ENCODE measurements at places on chromosomes 5 and 9. TPM values are rescaled to one million over a fixed set of nuclear protein-coding genes. Genes with fewer than 3 reads are reported as not detected.

Gene CD14
- 0.96 TPM for total RNA-seq

Gene LHX3
- total RNA-seq = not detected

Gene RAB14
- total RNA-seq = 34.5 TPM

Gene IL13
- total RNA-seq = not detected

Gene MAP3K1
- total RNA-seq = 14.2 TPM

Gene DEPDC1B
- 28.5 TPM for total RNA-seq

Gene PCDHGA5
- total RNA-seq = 1.8 TPM

Gene EIF4EBP3
- not detected for total RNA-seq

Gene SLC22A4
- total RNA-seq = 6.7 TPM

Gene APBB3
- 5.0 TPM for total RNA-seq

Gene PRRC1
- 52.3 TPM for total RNA-seq

Gene FAM221B
- total RNA-seq = not detected

Gene PCDHGA10
- 0.78 TPM for total RNA-seq

GRCh38 chr5:62690421-62690820 is 111.8 kb downstream of the LRRC70 start:
- no peak for DNase-seq

DNA sequence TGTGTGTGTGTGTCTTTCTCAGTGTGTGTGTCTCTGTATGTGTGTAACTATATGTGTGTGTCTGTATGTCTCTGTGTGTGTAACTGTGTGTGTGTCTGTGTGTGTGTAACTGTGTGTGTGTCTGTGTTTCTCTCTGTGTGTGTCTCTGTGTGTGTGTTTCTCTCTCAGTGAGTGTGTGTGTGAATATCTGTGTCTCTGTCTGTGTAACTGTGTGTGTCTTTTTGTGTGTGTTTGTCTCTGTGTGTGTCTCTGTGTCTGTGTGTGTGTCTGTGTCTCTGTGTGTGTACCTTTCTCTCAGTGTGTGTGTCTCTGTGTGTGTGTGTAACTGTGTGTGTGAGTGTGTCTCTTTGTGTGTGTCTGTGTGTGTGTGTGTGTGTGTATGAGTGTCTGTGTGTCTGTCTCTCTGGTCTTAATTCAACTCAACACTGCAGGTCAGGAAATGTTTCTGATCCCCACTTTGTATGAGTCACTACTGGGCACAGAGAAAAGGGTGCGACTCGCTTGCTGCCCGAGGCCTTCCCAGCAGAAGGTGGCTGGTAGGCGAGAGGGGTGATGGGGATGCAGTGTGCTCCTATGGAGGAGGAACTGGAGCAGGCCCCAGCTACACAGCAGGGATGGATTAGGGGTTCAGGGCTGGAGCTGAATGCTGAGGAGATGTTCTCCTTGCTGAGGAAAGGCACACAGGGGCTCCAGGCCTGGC is 52.1 kb downstream of the NSG2 start:
- peak; percentile 74 for DNase-seq

GRCh38 chr5:39249564-39250274 is 30.4 kb upstream of the FYB1 start:
- DNase-seq = no peak

DNA sequence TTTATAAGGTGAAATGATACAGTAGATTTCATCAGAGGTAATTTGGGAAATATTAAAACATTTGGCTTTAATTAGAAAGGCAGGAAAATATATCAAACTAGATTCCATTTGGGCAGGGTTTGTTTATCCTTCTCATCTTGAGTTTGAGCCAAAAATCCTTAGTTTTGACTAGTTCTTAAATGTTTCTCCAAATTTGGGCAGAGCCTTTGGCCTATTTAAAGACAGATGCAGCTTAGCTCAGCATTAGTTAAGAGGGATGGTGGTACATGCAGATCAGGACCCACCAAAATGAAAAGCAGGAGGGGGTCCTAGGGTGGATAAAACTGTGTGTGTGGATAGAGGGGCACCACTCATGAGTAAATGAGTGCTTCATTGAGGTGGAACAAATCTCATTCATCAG is 20.3 kb upstream of the ARRDC3 start:
- no peak for DNase-seq

DNA sequence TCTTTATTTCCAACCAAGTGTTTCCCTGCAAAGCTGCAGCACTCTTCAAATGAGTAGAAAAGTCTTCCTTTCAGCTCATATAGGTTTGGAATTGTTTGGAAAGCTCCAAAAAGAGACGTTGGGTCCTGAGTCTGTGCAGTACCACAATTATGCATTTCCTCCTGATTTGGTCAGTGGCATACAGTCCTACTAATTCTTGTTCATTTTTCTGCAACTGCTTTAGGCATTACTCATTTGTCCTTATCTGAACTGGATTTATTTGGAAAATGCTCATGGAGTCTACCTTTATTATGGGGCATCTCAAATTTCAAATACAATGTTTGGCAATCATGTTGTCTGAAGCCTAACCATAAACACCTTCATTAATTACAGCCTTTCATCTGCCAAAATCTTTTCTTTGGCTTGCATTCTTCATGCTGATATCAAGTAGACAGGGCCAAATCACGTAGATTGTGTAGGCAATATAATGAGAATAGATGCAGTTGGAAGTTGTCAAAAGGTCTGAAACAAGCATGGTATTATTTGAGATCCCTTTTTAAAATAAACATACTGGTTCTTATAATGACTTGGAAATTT is 232.8 kb downstream of the TLE1 start:
- peak; percentile 72 for DNase-seq

- no peak for DNase-seq
These were observed 5.2 kb downstream of the GFI1B start for GRCh38 chr9:132983491-132984201.

GRCh38 chr9:97866848-97867247 is 13.8 kb downstream of the FOXE1 start:
- no peak for DNase-seq

DNA sequence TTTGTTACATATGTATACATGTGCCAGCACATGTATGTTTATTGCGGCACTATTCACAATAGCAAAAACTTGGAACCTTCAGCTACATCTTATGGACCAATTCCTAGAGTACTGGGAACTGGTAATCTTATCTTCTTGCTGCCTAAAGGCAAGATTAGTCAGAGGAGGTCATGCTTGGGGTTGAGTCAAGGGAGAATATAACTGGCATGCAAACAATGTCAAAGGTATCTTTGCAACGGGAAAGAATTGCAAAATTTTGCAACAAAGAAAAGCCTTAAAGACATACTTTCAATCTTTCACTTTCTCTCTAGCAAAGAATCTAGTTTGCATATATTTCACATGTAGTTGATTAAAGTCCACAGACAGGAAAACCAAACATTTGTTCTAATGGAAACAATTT is 145.2 kb downstream of the EDIL3 start:
- peak; percentile 84 for DNase-seq

GRCh38 chr5:113760486-113760885 is 247.0 kb downstream of the YTHDC2 start:
- no peak for DNase-seq

GRCh38 chr5:110401881-110402280 is 324.6 kb downstream of the TMEM232 start:
- DNase-seq = no peak

GRCh38 chr9:125343518-125344275 is 82.1 kb downstream of the GAPVD1 start:
- DNase-seq = no peak

- DNase-seq = no peak
These were observed 193.4 kb upstream of the NUDT12 start for GRCh38 chr5:103755974-103756373.

DNA sequence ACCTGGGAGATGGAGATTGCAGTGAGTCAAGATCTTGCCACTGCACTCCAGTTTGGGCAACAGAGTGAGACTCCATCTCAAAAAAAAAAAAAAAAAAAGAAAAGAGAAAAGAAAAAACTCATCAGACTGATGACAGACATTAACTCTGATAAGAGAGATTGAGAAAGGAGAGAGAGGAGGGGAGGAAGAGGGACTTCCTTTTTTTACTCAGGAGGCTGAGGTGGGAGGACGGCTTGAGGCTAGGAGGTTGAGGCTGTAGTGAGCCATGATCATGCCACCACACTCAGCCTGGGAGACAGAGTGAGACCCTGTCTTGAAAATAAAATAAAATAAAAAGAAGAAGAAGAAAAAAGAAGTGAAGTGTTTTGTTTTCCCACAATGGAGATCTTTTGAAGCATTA is 9.7 kb upstream of the MSMP start:
- DNase-seq = no peak

- peak; percentile 21 for DNase-seq
These were observed 909 bp downstream of the NDFIP1 start for GRCh38 chr5:142109331-142110045.

DNA sequence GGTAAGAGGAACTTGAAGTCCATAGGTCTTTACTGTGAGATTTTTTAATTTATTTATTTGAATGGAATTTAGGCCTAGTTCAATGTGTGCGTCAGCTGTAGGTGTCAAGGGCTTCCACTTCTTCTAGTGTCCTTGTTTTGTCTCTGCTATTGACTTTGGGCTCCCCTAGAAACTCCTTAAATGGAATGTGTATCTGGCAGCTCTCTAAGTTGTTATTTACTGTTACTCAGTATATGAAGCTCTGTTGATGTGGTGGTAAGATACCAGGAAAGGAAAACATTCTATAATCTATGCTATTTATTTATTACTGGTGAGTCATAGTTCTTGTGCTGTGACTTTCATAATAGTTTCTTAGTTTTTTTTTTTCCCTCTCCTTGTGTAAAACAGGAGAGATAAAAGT is 97.1 kb downstream of the GABRA1 start:
- DNase-seq = no peak

DNA sequence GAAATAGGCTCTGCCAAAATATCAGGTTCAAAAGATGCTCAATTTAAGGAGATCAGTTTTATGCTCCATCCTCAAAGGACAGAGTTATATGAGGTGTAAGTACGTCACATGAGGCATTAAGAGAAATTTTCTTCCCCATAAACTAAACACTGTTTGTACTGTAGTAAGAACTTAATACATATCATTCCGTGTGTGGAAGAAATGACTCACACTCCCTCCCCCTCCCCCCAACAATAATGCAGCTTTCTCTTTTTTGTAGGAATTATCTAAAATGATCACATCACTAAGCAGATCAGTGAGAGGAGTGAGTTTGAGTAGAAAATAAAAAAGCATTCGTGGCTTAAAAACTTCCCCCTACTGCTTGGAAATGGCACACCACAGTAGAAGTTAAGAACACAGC is 2.2 kb downstream of the CDH12 start:
- DNase-seq = no peak

GRCh38 chr5:140258016-140258415 is 44.9 kb downstream of the PFDN1 start:
- DNase-seq = peak; percentile 45

GRCh38 chr5:96869372-96869641 is 7.0 kb upstream of the ERAP2 start:
- DNase-seq = no peak

GRCh38 chr5:32711362-32711680 is 200 bp downstream of the NPR3 start:
- no peak for DNase-seq

- DNase-seq = no peak
These were observed 60.1 kb upstream of the STK32A start for GRCh38 chr5:147174671-147175265.

DNA sequence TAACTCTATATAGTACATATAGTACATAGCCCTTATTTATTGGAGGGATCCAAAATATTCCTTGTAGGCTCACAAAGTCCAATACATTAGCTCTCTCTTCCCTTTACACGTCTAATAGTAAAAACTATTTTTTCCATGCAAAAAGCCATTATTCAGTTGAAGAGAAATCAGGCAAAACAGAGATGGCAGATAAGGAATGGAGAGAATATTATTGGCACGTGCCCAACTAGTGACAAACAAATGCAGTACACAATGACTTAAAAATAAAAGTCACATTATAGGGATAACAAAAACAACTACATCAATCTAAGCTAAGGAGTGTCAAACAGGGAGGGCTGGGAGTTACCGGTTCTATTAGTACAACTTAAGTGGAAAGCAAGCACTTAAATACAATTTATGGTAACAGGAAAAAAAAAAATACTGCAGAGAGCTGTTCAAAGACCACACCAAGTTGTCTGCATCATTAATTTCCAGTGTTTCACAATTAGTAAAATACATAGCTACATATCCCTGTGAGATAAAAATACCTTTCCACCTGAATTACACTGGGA is 4.1 kb upstream of the SCAI start:
- DNase-seq = no peak

- DNase-seq = no peak
These were observed 101.0 kb downstream of the ADRB2 start for GRCh38 chr5:148927307-148927946.

GRCh38 chr5:154078272-154078671 is 39.5 kb downstream of the MFAP3 start:
- DNase-seq = peak; percentile 49

DNA sequence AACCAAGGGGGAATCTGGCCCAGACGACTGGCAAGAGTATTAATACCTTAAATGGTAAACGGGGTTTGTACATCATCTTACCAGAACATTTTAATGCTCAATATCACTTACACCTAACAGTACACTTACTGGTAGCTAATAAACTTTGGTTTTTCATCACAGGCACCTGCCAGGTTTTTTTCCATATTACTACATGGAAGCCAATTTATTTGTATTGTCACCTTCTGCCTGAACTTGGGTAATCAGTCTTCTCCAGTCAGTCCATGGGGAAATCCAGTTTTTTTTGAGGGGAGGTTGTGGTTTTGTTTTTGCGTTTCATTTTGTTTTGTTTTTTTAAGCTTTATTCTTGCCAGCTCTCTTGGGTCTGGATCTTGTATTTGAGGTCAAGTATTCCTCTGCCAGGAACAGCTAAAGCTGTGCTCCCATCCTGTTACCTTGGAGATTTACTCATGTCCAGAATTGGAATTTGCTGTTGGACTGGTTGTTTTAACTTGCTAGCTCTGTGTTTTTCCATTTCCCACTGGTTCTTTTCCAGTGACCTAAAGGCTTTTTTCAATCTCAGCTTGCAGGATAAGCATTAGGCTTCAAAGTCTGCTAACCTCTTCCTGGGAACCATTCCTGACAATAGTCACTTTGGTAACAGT is 11.1 kb upstream of the NADK2 start:
- DNase-seq = peak; percentile 74

- DNase-seq = peak; percentile 40
These were observed 767.7 kb downstream of the DTWD2 start for GRCh38 chr5:118220556-118221195.

GRCh38 chr9:114169029-114169951 is 14.0 kb downstream of the COL27A1 start:
- no peak for DNase-seq

- peak; percentile 89 for DNase-seq
These were observed 176.7 kb upstream of the S1PR3 start for GRCh38 chr9:88814577-88814976.

- no peak for DNase-seq
These were observed 14.1 kb upstream of the TOR2A start for GRCh38 chr9:127749090-127749787.

GRCh38 chr9:82920154-82920553 is 142.8 kb downstream of the RASEF start:
- no peak for DNase-seq

DNA sequence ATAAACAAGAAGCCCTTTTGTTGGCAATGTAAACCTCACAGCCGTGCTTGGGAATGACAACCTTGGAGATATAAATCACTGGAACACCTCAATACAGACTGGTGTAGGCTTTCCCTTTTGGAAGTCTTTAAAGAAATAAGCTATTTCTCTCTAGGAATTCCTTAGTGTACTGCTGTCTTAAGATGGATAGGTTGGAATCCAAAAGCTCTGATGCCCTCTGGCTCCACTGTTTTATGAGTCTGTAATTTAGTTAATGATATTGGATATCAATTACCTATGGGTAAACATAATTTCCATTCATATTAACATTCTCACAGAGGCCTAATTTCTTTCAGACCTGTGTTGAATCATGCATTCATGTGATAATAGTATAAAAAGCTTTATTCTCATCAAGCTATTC is 435.9 kb upstream of the MPDZ start:
- no peak for DNase-seq

Measured in RPMI7951 (cell line).